ENCODE measurements at places on chromosomes 7 and 10. TPM values are rescaled to one million over a fixed set of nuclear protein-coding genes. Genes with fewer than 3 reads are reported as not detected.

DNA sequence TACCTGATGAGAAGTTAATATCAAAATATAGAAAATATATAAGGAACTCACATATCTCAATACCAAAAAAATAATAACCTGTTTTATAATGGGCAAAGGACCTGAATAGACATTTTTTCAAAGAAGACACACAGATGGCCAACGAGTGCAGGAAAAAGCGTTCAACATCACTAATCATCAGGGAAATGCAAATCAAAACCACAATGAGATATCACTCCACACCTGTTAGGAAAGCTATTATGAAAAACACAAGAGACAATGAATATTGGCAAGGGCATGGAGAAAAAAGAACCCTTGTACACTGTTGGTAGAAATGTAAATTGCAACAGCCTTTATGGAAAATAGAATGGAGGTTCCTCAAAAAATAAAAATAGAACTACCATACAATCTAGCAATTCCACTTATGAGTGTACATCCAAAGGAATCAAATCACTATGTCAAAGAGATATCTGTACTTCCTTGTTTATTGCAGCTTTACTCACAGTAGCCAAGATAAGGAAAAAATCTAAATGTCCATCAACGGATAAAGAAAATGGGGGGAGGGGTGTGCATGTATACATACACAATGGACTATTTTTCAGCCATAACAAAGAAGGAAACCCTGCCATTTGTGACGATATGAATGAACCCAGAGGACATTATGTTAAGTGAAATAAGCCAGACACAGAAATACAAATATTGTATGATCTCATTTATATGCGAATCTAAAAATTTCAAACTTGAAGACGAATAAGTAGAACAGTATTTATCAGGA is 3.6 kb upstream of the ALOX5 start:
- no peak for DNase-seq

GRCh38 chr10:58642916-58643428 is 130.3 kb downstream of the BICC1 start:
- no peak for DNase-seq

DNA sequence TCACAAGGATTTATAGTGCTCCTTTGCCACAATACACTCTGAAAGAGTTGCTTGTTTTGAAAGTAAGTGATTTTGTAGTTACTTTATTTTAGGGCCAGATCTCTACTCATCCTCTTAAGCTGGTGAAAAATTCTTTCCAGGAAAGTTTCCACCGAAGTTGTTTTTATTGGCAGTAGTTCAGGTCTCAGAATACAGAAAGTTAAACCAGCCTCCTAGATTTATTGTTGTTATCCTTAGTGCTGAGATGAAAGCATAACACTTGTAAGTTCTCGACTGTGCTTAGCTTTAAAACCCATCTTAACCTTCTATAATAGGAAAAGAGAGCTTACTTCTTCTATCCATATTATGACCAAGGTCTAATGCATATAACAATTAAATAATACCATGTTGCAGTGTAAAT is 5.5 kb downstream of the AP3M1 start:
- DNase-seq, result no peak

RARRES2 gene
- 5.0 TPM for total RNA-seq

CACNA2D1 gene
- total RNA-seq, result 1.4 TPM

HDAC9 gene
- total RNA-seq, result 5.6 TPM
